HCEC 1CT (cell line): ENCODE measurements at places on chromosomes 13 and 19.
A peak's percentile ranks its signal among the peaks of the same experiment; 100 is the strongest.

GRCh38 chr13:28953714-28954418 is 133.7 kb downstream of the MTUS2 start:
- no peak for DNase-seq

GRCh38 chr13:35046587-35046986 is 104.5 kb downstream of the NBEA start:
- DNase-seq: no peak

GRCh38 chr13:110524541-110525257 is 36.8 kb downstream of the RAB20 start:
- DNase-seq: no peak

GRCh38 chr13:36706755-36707154 is 32.9 kb downstream of the SERTM1 start:
- DNase-seq: no peak

- DNase-seq: peak; percentile 69
Observed at GRCh38 chr19:40147693-40148347, 43.4 kb upstream of the MAP3K10 start.

- no peak for DNase-seq
Observed at GRCh38 chr13:114090476-114090875, 41.9 kb downstream of the RASA3 start.

DNA sequence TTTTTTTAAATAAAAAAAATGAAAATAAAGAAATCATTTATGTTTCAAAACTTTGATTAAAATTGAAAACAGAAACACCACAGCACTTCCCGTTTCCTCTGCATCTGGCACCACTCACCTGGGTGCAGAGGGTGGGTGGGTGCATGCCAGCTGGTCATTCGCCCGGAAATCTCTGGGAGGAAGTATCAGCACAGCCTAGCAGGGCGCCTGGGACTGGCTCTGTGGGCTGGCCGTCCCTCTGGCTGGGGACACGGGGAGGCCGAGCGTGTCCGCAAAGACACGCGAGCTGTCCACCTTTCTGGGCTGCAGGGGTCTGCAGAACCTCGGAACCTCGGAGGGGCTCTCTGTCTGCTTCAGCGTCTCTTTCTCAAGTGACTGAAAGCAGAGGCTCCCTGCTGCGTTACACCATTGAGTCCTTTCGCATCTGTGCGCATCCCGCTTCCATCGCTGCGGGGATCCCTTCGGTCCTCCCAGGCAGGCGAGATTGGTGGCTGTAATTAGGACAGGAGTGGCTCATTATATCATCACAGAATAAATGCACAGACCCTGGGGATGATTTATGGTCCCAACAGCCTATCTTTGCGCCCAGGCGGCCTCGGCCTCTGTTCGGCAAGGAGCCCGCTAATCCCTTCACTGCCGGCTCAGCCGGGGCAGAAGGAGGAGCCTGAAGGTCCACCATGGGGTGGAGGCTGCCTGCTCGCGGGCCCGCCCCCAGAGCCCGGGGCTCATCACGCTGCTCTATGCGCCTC is 17.2 kb downstream of the CRTC1 start:
- peak; percentile 35 for DNase-seq

DNA sequence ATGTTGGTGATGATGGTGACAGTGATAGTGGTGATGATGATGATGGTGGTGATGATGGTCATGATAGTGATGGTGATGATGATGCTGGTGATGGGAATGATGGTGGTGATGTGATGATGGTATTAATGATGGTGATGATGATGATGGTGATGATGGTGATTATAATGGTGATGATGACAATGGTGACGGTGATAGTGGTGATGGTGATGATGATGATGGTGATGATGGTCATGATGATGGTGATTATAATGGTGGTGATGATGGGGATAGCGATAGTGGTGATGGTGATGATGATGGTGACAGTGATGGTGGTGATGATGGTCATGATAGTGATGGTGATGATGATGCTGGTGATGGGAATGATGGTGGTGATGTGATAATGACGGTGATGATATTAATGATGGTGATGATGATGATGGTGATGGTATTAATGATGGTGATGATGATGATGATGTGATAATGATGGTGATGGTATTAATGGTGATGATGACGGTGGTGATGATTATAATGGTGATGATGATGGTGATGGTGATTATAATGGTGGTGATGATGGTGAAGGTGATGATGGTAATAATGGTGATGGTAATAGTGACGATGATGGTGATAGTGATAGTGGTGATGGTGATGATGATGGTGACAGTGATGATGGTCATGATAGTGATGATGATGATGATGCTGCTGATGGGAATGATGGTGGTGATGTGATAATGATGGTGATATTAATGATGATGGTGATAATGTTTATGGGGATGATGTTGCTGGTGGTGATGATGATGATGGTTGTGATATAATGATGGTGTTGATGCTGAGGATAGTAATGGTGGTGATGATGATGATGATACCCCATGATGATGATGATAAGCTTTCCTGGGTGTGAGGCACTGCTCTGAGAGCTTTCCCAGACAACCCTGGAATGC is 7.7 kb downstream of the C13orf46 start:
- no peak for DNase-seq
